Hypothalamus (tissue), 51 donors: ENCODE measurements at places on chromosomes 11 and 22.

- no peak for DNase-seq
These were observed 246.5 kb downstream of the BLID start for GRCh38 chr11:121869478-121869877.

DNA sequence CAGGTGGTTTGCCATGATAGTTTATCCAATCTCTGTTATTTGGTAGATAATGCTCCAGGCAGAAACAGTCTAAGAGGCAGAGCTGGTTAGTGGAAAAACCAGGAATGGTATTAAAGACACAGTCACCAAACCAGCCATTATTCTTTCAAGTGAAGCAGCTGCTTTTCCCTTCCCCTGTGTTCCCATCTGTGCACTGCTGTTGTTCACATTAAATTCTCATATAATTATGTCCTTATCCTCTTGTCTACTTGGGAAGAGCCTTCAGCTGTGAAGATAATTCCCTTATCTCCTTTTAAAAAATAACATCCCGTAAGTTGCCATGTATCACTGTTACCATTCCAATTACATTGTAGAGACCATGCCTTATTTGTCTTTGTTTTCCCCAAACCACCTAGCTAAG lies 5.2 kb upstream of the TBCEL start:
- no peak for DNase-seq

DNA sequence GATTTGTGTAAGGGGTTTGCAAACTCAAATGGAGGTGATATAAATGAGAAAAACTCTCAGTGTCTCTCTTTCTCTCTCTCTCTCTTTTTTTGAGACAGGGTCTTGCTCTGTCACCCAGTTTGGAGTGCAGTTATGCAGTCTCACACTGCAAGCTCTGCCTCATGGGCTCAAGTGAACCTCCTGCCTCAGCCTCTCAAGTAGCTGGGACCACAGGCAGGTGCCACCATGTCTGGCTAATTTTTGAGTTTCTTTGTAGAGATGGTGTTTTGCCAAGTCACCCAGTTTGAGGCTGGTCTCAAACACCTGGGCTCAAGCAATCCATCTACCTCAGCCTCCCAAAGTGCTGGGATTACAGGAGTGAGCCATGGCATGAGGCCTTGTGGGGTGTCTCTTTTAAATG lies 2.9 kb downstream of the BIRC3 start:
- DNase-seq, result no peak

- DNase-seq, result no peak
These were observed 41.8 kb downstream of the GNB1L start for GRCh38 chr22:19812910-19813309.

- no peak for DNase-seq
These were observed 58.6 kb downstream of the SC5D start for GRCh38 chr11:121351083-121351630.

DNA sequence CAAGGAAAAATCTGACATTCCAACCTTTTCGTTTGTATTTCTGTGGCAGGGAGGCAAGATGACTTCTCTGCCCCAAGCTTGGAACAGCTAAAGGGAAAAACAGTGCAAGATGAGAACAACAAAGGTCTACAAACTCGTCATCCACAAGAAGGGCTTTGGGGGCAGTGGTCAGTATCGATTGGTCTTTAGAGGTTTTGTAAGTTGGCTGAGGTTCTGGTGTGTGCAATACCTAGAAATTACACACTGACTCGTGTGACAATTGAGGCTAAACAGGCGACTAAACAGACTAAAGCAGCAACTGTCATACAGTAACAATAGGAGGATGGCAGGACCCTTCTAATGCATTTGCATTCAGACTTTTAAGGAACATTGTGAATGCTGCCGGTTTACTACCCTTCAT lies 994 bp downstream of the DEPDC5 start:
- DNase-seq, result no peak

DNA sequence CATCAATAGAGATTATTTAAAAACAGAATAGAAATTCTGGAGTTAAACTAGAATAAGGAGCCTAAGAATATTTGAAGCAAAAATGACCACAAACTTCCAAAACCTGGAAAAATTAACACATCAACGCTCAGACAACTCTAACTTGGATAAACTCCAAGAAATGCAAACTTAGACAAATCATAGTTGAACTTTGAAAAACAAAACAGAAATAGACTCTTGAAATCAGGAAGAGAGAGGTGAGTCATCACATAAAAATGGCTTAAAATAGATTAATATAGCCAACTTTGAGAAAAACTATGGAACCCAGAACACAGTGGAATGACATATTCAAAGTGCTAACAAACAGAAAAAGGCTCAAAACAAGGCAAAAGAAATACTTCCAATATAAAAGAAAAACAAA lies 974.2 kb downstream of the JRKL start:
- no peak for DNase-seq

- DNase-seq, result no peak
These were observed 55.3 kb downstream of the PPFIA1 start for GRCh38 chr11:70325824-70326223.

DNA sequence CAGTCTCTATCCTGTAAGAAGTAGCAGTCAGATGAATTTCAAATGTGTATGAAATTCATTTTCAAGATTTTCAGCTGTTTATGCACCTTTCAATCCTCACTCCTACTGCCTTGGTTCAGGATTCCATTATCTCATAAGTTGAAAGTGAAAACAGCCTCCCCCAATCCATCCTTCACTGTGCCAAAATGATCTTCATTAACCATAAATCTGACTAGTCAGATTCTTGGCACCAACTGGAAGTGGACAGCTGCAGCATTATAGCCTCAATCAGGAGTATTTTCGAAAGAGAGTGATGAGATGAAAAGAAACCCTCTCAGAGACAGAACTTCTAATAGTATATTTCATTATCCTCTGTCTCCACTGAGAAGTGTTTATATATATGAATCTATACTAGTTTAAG lies 365.3 kb upstream of the PDGFD start:
- no peak for DNase-seq

DNA sequence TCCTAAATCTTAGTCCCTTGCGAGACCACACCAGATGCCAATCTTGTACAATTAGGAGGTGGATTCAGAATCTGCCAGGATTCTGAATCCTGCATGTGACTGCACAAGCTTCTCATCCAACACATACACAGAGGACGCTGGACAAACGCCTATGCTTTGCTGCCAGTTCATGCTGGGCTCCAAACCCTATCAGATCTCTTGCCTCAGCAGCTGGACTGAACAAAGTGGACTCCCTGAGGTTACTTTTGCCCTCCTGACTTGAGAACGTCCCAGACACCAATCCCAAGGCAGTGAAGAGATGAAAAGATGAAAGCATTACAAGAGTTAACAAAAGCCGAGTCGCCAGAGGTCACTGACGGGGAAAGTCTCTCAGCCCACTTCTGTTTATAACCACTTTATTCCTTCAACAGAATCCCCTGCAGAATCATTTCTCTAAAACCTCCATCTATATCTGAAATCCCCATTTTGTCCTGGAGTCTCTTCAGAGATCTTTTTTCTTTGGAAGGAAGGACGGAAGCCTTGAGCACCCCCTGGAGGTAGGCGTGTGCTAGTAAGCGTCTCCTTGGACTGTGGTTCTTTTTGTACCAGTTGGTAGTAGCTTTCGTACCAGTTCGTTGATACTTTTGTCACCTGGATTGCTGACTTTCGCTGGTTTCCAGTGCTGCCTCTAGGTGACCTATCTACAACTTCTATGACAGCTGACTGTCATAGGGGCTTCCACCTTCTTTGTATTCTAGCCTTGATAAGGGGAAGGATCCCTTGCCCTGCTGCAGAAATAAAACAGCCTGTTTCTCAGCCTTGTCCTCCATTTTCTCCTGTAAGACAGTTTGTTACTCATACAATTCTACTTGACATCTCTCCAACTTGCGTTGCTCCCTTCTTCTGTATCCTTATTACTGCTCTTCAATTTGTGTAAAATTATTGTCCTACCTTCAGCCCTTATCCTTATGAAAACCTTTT lies 26.1 kb upstream of the EED start:
- DNase-seq, result peak; percentile 64
